ENCODE measurements at places on chromosomes 1 and 21.
A peak's percentile ranks its signal among the peaks of the same experiment; 100 is the strongest.

- peak; percentile 40 for DNase-seq
Measured at GRCh38 chr1:234676103-234676594, 66.2 kb upstream of the IRF2BP2 start.

DNA sequence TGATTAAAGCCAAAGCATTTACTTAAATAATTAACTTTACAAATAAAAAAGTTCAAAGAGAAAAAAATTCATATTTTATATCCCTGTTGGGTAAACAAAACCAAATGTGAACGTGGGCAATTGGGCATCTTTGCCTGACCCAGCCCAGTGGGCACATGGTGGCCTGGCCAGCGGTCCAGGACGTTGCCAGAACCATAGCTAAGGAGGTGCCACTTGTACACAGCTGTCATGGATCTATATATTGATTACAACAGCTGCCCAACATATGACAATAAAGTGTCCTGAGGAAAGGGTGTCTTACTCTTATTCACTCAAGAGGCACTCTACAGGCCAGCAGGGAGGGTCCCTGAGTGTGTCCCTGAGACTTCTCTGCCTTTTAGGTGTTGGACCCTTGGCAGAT lies 78.5 kb downstream of the BCAR3 start:
- DNase-seq: no peak

- DNase-seq: no peak
Measured at GRCh38 chr1:12284486-12284885, 54.7 kb downstream of the VPS13D start.

- no peak for DNase-seq
Measured at GRCh38 chr1:196481616-196482015, 126.6 kb downstream of the KCNT2 start.

DNA sequence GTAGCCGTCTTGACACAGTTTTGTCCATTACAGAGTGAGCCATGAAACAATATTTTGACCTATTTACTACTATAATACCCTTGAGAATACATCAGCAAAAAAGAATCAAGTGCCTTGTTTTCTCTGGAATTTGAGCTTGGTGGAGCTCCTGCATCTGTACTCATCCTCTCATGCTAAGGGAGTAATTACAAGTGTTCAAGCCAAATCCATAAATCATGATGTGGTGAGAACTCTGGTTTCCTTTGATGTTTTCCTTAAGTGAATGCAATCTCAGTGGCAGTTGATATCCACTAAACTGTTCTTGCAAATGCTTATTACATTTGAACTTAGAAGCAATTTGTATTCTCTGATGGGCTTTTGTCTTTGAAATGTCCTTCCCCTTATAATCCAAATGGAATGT lies 824.6 kb upstream of the TMPRSS15 start:
- DNase-seq: no peak

DNA sequence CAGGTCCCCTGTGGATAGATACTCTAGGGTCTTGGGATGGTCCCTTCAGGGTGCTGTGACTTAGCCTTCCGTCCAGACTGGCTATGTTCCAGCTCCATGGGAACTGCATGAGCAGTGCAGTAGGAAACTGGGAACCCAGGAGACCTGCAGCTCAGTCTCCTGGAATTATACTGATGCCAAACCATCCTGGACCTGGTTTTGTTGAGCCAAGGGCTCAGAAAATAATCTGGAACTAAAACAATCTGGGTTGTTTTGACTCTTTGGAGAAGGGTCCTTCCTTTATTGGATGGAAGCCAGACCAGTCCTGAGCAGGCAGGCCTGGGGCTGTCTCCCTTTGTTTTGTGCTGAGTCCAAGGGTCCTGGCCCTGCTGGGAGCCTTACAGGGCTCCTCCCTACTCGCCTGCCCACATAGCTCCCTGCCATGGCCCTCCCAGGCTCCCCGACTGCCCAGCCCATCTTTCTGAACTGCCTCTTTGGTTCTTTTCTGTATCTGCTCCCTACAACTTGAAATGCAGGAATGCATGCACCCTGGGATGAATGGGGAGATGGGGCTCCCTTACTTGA lies 1.2 kb downstream of the IPO13 start:
- DNase-seq: no peak

GRCh38 chr21:33071770-33072306 lies 1.9 kb downstream of the OLIG1 start:
- no peak for DNase-seq

- DNase-seq: no peak
Measured at GRCh38 chr1:222792744-222793143, 22.1 kb upstream of the DISP1 start.

GRCh38 chr1:7733276-7733675 lies 37.8 kb upstream of the VAMP3 start:
- DNase-seq: no peak

GRCh38 chr21:26164311-26164710 lies 6.3 kb downstream of the APP start:
- no peak for DNase-seq

GRCh38 chr1:149899460-149900284 lies at the start of gene BOLA1:
TSS of gene BOLA1 (plus strand) at chr1:149899568. CDS start at chr1:149900060, 492 bp downstream.
- peak; percentile 80 for DNase-seq

DNA sequence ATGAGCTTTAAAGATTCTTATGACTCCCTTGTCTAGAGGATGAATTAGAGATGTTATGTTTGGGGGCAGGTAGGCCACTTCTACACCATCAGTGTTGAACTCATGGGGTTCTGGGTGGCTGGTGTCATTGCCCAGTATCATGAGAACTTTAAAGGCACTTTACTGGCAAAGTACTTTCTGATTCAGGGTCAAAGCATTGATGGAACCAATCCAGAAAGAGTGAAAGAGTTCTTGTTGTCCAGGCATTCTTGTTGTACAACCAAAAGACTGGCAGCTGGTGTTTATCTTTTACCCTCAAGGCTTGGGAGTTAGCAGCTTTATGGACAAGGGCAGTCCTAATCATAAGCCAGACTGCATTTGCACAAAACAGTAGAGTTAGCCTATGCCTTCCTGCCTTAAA lies 673.0 kb downstream of the USP25 start:
- DNase-seq: no peak

DNA sequence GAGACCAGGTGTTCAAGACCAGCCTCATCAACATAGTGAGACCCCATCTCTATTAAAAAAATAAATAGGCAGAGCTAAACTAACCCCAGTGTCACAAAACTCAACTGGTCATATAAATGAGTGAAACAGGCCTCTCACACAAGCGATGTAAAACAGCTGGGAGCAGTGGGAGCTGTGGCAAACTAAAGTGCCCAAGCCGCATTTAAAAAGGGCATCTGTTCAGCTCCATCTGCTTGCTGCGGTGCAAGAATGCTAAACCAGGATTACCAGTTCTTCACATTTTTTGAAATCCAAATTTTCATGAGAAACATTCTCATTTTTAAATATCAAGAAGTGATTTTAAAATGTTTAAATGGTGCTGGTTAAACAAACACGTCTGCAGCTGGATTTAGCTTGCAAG lies 50.0 kb upstream of the WNT2B start:
- DNase-seq: no peak

- no peak for DNase-seq
Measured at GRCh38 chr1:68157416-68157815, 74.9 kb downstream of the WLS start.

- DNase-seq: peak; percentile 61
Measured at GRCh38 chr1:224635356-224635755, 19.2 kb downstream of the CNIH3 start.

- peak; percentile 40 for DNase-seq
Measured at GRCh38 chr1:32066489-32066873, 6.3 kb upstream of the TMEM39B start.

- no peak for DNase-seq
Measured at GRCh38 chr1:114033216-114033706, 54.0 kb downstream of the OLFML3 start.

DNA sequence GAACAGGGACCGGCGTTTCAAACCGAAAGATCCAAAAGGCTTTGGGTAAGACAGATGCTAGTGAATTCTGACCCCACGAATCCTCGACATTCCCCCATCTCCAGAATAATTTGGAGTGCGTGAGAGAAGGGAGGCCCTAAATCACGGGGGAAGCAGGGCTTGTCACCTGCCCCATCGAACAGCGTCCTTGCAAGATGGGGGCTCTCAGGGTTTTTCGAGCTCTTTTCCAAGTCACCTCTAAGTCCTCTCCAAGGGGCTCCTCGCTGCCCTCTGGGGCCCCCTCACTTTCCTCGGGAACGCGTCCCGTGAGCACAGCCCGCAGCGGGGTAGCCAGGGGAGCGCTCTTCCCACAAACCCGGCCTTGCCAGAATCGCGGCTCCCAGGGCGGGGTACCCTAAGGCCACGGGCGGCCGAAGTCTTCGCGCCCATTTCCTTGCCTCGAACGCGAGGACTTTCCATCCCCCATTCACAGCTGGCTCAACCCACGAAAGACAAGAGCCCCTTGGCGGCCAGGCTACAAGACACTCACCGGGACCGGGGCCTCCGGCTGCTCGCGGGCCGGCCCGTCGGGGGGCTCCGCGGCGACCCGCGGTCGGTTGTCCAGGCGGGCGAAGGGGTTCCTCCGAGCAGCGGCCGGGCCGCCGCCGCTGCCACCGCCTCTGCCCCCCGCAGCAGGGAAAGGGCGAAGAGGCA lies 546 bp downstream of the DONSON start:
- peak; percentile 3 for DNase-seq

- DNase-seq: no peak
Measured at GRCh38 chr1:228009828-228010775, 3.3 kb downstream of the WNT3A start.

GRCh38 chr1:55612988-55613387 lies 397.8 kb upstream of the USP24 start:
- DNase-seq: no peak

- DNase-seq: no peak
Measured at GRCh38 chr1:202979459-202979858, 12.4 kb upstream of the CYB5R1 start.

DNA sequence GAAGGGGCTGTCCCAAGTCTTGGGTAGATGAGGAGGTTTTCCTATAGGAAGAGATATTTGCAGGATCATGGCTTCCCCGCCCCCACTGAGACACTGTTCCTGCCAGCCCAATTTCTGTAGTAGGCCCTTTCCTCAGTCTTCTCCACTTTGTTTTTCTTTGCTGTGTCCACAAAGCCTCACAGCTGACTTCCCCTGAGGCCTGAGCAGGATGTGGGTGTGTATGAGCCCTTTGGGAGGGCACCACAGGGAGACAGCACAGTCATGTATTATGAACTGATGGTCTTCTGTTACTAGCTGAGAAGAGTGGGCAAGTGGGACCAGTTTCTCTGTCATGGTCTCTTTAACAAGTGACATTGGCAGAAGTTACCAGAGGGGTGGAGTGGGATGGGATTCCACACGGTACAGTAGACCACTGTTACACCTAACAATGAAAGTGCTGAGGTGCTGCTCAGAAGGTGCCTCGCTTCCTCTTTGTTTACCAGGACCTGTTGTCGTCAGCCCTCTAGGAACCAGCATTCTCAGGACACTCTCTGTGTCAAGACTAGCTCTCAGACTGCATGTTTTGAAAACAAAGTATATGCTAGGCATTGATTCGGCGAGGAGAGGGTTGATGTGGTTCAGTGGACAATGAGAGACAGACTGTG lies 253.8 kb upstream of the HOOK1 start:
- DNase-seq: no peak

DNA sequence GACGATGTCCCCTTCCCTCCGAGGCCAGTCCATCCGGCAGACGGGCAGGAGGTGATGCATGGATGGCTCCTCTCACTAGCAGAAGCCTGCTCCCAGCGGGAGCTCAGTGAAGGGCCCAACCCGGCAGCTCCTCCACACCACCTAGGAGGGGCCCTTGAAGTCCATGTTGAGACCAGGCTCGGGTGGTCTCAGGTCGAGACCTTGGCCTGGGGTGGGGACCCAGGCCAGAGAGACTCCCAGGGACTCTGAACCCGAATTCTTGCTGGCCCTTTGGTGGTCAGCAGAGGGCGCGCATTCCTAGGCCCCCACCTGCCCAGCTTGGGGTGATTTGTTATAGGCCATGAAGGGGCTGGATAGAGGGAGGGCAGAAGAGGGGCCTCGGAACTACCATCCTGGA lies 642 bp upstream of the NT5C1A start:
- no peak for DNase-seq

GRCh38 chr21:38938343-38938742 lies 132.6 kb downstream of the ETS2 start:
- DNase-seq: no peak

- DNase-seq: no peak
Measured at GRCh38 chr21:28916150-28916893, 76.4 kb downstream of the LTN1 start.
